ENCODE measurements at places on chromosomes 3 and 15.
A peak's percentile ranks its signal among the peaks of the same experiment; 100 is the strongest.

GRCh38 chr3:111936191-111936841 is 42.5 kb upstream of the ABHD10 start:
- no peak for DNase-seq

- no peak for DNase-seq
These were observed 30.1 kb upstream of the MANF start for GRCh38 chr3:51354731-51355615.

DNA sequence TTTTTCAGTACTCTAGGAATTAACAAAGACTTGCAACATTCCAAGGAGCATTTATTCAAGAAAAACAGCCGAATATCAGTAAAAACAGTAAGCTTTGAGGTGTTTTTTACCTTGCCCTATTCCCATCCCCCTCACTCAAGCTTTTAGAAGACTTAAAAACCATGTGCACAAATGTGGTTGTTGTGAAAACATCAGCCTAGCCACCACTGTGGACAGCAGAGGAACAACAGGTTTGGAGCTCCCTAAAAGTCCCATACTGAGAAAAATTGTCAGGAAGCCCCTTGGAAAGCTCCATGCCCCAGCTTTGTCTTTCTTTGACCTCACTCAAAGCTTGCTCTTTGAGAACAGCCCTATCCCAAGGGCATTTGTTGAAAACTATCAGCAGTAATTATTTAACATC is 34.7 kb upstream of the RSL24D1 start:
- DNase-seq, result no peak

DNA sequence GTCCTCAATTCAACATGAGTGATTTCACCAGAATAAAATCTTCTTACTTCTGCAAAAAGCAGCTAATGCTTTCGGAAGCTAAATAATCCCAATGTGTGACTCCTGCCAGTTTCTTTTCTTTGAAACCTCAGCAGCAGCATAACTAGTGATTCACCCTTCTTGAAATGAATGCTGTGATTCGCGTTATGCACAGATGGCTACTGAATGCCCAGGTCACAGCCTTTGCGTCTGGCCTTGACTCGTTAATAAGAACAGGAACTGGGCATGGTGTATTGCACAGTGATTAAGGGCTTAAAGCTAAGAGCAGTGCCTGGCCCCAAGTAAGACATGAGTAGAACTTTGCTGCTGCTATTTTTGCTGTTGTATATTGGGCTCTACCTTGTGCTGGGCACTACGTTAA is 19.0 kb downstream of the CGNL1 start:
- DNase-seq, result no peak

DNA sequence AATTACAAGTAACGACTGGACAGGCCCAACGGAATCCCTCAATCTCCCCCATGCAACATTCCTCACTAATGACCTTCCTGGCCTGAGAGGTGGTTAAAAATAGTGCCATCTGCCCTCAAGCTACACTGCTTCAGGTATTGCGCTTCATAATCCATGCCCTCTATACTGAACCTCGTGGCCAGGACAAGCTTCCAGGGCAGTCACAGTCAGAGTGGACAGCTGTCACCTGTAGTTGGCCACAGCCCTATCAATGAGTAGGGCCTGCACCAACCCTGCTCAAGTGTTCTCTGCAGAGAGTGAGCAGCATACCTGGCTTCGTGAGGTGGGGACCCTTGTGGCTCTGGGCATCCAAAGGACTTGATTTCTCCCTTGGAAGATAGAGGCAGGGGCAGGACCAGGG is 46.9 kb upstream of the SEMA4B start:
- no peak for DNase-seq

GRCh38 chr15:31461911-31462480 is 135.4 kb downstream of the KLF13 start:
- no peak for DNase-seq

DNA sequence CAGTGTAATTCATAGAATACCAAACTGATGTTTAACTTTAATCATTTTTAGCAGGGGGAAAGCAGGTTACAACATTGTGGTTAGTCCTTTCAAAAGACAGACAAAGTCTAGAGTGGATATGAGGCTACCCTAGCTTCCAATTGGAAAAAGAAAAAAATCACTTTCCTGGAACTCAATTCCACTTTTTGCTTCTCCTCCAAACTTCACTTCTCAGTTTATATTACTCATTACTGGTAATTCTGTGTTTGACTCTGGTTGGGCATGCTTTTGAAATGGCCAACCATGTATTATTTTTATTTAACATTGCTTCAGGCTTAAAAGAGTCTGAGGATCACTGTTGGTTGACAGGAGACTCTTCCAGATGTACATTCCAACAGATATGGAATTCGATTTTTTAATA is 84.8 kb downstream of the RAP2B start:
- DNase-seq, result no peak

DNA sequence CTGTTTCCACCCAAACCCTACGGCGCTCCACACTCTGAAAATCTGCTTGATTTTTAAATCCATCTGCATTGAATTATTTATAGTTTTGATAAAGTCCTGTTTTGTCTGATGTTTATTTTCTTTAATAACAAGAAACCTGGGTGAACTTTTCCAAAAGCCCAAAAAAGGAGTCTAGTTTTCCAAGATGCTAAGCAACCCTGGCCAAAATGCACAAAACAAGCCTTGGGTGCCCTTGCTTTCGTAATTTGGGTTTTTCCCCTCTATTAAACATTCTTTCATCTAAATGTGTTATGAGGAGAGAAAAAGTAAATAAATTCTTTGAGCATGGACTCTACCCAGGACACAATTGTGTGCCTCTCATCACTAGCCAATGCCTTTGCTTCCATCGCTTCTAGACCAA is 468.9 kb downstream of the MCTP2 start:
- no peak for DNase-seq

DNA sequence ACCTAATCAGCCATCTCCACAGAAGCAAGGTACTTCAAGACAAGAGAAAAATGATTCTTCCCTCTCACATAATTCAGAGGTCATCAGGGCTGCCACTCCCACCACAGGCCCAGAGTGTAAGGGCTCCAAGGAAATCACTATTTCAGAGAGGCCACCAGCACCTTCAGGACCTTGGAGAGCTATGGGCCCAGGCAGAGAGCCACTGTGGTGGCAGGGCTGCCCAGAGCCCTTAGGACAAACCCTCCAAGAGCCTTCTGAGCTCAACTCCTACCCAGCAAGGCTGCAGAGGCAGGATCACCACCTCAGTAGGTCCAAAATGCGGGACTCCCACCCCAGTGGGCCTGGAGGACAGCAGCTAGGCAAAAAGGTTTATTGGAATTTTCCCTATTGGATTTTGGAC is 17.9 kb upstream of the FAN1 start:
- DNase-seq, result no peak

DNA sequence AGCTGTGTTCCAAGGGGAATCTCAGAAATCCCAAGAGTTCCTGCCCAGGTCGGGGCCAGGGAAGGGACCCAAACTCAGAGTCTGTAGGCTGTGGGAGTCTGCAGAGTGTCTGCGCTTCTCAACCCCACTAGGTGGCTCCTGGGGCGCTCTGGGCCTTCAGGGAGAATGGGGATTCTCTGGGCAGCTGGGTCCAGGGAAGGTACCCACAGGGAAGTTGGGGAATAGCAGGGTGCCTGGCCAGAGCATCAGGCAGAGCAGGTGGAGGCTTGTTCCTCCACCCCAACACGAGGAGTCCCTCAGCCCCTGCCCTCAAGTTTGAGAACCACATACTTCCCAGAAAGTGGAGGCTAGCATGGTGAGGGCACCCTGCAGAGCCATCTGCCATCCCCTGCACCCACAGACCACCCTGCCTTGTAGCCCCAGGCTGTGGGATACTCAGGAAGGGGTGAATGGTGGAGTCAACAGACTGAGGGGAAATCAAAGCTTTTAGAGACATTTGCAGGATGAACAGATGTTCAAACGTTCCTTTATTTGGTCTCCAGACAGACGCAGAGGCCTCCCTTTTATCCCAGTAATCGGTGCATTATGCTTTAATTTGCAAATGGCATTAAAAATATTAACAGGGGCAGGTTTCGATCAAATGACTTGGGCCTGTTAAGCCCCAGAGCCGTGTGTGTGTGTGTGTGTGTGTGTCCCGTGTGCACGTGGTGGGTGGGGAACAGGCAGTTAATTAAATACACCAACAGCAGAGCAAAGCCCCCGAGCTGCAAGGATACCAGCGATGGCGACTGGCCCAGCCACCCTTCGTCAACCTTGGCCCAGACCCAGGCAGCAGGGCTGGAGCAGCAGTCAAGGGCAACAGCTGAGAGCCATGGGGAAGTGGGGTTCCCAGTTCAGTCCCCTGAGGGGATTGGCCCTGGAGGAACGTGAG is 57.7 kb downstream of the DNAJB8 start:
- DNase-seq, result peak; percentile 44

DNA sequence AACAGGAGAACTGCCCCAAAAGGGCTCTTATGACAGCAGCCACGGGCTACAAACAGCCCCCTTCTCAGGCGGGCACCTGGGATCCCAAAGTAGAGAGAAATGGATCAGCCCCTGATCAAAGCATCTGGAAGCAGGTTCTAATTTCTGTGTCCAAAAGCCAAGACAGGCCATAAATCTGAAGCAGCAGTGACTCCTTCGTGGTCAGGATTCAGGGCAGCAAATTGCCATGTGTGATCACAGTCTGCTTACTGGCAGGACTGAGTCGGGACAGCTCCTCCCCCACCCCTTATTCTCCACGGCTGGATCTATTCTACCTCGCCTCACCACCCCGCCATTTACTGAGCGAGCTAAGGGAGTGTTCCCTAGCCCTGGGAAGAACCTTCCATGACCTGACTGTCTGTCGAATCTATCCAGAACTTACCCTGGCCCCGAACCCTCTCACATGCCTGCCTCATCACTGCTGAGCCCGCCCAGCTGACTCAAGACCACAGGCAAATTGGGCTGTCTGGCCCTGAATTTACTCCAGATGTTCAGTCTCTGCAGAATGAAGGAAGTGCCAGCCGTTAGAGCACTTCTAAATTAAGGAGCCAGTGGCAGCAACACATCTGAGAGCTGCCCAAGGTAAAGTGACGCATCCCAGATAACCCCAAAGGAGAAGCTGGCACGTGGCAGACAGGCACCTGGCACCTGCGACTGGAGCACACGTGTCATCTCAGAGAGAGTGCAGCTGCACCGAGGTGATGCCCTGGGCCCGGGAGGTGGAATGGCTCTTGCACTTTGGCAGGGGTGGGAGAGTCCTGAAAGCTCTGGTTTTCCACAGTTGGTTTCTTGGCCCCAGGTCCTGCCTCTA is 1.3 kb downstream of the LRRC15 start:
- no peak for DNase-seq

DNA sequence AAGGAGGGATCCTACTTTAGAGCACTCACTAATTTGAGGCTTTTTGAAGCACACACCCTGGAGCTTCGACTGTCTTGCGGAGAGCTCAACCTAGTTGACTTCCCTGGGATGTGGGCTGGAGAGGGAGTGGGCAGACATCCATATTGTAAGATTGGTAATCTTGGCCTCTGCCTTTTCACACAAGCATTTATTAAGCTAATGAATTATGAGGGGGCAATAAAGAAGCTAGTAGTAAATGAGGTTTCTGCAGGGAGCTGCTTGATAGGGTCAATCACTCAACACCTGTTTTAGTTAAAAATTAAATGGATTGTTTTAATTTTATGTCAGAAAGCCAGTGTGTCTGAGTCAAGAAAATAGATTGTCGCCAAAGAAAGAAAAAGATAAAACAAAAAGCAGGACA is 76.3 kb downstream of the PDZRN3 start:
- DNase-seq, result no peak

GRCh38 chr3:196016485-196016884 is 65.4 kb downstream of the TFRC start:
- no peak for DNase-seq

GRCh38 chr3:976006-976405 is 116.8 kb upstream of the CNTN6 start:
- DNase-seq, result no peak

DNA sequence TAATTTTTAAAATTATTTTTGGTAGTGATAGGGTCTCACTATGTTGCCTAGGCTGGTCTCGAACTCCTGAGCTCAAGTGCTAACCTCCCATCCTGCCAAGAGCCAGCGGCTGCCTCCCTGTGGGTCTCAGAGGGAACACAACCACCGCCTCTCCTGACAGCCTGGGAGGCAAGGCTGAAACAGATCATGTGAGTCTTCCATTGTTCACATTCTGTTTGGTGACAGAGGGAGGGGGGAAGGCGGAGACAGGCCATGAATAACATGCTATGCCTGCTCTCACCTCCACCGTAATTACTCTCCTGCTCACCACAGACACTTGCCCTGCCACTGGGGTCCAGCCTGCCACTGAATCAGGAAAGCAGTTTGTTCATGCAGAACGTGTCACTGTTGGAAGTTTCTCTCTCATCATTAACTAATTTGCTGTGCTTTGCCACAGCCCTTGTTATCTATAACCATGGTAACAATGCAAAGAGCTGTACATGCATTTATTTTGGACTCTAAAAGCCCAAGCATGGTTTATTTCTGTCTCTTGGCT is 78.4 kb upstream of the RASGRF1 start:
- DNase-seq, result peak; percentile 76

All from NCI-H2171 treated with DMSO at 0.1 percent for 48 hours (cell line).